Smooth muscle cell of the brain vasculature (primary cell): ENCODE measurements at places on chromosomes 1 and 21.

DNA sequence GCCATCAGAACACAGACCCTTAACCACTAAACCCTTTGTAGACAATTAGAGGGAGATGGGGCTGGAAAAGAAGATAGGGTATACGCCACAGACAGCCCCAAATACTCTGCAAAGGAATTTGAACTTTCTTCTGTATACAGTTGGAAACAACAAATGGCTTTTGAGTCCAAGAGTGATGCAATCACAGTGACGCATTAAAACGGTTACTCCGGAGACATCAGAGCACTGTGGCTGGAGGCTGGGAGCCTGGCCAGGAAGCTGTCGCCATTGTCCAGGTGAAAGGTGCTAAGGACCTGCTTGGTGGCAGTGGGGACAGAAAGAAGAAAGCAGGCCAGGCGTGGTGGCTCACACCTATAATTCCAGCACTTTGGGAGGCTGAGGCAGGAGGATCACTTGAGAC lies 4.2 kb downstream of the FLAD1 start:
- no peak for DNase-seq

- peak; percentile 12 for DNase-seq
These were observed 358.5 kb downstream of the GPATCH2 start for GRCh38 chr1:217272385-217272784.

DNA sequence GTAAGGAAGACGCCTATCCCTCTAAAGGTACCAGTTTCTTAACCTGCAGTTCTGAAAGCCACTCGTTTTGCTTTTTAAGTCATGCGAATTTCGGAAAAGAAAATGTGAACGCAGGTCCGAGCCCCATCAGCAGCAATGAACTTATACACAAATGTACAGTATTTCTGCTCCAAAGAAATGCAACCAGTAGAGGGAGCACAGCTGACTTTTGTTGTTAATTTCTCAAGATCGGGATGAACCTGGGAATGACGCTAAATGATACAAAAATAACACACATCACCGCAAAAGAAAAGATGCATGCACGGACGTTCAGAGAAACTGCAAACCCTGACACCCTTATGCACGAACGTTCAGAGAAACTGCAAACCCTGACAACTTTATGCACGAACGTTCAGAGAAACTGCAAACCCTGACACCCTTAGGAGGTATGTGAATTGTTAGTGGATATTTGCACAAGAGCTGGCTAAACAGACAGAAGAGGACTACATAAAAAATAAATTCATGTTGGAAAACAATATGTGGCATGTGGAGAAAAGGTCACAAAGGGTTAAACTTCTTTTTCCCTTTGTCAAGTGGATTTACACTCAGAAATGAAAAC lies 3.5 kb upstream of the TIAM1 start:
- DNase-seq, result no peak

GRCh38 chr1:116879478-116880133 lies 30.1 kb upstream of the PTGFRN start:
- no peak for DNase-seq

- peak; percentile 1 for DNase-seq
These were observed 27.6 kb downstream of the CD244 start for GRCh38 chr1:160834945-160835565.

DNA sequence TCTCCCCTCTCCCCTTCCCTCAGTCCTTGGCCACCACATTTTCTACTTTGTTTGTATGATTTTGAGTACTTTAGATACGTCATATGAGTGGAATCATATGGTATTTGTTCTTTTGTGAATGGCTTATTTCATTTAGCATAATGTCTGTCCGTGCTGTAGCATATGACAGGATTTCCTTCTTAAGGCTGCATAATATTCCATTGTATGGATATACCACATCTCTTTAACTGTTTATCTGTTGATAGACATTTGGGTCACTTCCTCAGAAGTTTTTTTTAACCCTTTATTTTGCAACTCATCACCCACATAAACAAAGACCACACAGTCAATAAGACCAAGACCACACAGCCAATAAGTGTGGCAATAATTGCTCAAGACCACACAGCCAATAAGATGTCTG lies 24.9 kb downstream of the FAM163A start:
- DNase-seq, result no peak

GRCh38 chr1:54390655-54391054 lies 15.5 kb downstream of the SSBP3 start:
- no peak for DNase-seq

DNA sequence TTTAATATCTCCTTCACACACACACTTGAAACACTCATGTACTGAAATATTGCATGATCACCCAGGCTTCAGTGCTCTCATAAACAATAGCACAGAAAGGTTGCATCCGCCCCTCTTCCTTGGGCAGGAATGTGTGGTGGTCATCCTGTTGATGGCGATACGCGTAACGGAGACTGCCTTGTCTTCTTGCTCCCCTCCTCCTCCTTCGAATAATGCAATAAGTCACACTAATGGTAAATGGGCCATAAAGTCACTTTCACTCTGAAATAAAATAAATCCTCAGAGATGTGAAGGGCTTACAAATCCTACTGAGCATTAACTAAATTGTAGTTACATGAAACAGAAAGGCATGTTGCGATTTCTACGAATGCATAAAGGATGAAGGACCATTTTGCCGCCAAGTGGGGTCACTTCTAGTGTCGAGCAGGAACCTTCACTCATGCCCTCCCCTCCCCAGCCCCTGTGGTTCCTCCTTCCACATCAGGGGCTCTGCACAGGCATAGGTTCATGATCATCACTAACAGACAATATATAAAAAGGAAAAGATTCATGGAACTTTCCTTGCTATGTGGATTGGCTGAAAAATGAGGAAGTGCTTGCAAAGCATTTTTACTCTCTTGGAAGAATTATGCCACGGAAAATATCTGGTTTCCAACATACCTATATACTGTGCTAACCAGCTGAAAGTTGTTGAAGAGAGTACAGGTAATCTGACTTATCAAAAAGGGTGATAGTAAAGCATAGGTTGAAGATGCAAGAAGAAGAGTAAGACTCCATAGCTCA lies 1.2 kb upstream of the PGBD5 start:
- DNase-seq, result no peak

- no peak for DNase-seq
These were observed 142.9 kb upstream of the KRTAP19-8 start for GRCh38 chr21:31181082-31181750.

DNA sequence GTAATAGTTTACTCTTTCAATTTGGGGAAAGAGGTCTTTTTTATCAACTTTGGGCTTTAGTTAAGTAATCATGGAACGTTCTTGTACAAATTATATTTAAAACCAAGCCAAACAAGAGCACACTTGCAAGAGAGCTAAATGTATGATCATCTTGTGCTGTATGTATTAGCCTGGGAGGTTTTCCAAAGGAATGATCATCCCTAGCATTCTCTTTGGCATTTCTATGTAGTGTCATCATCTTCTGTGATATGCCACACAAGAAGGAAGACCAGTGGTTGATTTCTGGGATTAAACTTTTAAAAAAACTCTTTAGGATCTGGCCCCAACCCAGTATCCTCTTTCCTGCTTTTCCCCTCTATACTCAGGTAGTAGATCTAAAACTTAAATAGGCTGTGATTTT lies 38.4 kb upstream of the KCNQ4 start:
- DNase-seq, result no peak

DNA sequence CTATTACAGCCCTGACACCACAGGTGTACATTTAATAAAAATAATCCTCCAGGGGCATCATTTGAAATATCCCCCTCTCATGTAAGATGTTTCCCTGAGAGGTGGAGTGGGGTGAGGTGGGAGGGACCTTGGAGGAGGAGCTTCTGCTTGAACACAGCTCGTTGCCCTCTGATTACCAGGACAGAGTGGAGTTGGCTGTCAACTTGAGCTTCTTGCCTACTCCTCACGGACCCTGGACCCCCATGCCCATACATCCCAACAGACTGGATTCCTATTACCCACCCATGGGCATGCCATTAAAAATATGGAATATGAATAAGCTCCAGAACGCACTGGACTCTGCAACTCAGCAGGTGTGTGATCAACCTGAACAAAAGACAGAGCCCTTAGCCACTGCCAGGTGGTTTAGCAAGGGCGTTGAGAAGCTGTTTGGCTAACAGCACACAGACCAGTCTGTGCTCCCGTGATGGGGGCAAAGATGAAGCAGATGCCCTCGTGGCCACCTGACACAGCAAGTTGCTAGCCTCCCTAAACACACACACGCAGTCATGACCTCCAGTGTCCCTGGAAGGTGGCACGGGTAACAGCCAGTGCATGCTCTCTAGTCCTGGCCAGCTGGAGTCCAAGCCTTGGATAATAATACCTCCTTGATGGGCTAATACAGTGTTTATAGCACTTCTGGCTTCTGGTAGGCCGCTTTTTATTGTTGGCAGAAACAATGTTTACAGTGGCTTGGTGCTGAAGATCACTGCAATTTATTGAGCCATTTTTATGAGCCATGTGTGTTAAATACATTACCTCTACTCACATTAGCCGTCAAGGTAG lies 155.0 kb downstream of the TOMM20 start:
- no peak for DNase-seq
